ENCODE measurements at places on chromosomes 4 and X. TPM values are rescaled to one million over a fixed set of nuclear protein-coding genes. Genes with fewer than 3 reads are reported as not detected.

DNA sequence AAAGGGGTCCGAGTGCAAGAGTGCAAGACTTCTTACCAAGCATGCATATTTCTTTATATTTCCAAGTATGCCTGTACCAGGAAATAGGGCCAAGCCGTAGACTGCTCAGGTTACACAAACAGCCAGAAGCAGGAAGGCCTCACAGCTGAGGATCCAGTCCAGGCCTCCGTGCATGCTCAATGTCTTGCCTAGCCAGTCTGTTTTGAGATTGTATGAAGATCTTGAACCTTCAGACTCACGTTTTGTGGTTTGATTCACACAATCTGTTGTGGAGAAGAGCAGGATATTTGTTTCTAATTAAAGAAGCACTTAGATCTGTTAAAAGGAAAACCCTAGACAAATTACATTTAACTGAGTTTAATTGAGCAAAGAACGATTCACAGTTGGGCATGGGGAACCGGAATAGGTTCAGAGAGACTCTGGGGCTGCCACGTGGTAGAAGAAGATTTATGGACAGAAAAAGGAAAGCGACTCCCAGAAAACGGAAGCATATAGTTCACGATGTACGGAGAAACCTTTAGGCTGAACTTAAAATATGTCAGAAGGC lies 1.2 kb downstream of the MGST2 start:
- peak; percentile 31 for DNase-seq

DNA sequence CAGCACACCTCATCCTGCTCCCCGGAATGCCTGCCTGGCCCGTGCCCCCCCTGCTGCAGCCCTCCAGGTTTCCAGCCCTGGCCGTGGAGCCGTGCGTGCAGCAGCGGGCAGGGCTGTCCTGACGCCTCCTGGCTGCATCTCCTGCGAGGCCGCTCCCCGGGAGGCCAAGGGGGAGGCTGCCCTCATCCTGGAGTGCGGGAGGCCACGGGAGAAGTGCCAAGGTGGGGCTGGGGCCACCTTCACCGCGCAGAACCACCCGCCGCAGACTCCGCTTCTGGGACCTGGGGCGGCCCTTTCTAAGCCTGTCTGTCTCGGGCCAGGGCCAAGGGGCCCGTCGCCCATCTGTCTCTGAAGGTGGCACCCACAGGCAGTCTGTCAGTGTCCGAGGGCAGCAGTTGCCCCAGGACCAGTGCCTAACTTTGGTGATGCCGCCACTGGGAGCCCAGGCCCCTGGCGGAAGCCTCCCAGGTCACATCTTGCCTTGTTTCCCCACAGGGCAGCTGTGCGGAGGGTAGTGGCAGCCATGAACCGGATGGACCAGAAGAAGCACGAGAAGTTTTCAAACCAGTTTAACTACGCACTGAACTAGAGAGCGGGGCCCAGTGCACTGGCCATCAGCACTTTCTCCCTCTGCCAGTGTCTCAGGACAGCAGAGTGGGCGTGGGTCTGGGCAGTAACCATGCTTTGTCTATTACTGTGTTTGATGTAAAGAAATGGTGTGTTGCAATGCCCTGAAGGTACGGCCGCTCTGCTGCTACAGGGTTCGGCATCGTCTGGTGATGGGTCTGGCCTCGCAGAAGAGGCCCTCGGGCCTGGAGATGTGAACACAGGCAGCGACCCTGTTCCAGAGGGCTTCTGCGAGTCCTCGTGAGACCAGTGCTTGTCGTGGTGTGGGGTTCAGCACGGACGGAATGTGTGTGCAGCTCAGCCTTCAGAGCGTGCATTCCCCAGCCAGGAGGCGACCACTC lies 20.6 kb downstream of the NKX1-1 start:
- no peak for DNase-seq

DNA sequence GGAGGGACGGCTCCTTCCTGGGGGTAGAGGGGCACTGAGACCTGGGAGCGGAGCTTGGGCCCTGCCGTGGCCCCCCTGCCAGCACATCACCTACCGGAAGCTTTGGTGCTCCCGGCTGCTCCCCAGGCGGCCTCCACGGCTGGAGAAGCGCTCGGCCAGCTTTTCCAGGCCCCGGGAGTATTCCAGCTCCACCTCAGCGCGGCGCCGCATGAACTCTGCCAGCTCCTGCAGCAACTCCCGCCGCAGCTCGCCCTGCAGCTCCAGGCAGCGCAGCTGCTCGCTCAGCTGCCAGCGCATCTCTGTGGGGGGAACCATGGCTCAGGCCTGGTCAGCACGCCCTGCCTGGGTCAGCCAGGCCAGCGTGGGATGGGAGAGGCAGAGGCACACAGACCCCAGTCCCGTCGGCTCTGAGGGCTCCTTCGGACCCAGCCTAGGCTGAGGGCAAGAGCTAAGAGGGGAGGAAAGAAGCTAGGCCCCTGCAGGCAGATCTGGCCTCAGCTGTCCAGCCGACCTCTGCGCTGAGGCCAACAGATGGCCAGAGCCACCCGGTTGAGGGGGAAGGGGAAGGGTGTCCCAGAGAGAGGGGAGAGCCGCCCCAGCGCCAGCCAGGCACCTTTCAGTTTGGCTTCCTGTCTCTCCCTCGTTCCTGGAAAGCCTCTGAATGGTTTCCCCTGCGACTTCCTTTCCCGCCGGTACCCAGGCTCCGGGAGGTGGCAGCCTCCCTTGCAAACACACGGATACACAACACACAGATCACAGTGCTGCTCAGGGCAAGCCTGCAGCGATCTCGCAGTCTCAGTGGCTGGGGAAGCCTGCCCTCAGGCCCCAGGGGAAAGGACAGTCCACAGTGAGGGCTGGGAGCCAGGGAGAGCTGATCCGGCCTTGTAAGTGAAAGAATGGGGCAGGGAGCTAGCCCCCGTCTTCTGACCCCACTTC lies 4.3 kb downstream of the ARHGAP4 start:
- DNase-seq: peak; percentile 42

GRCh38 chrX:17053502-17053901 lies 107.0 kb downstream of the REPS2 start:
- DNase-seq: no peak

DNA sequence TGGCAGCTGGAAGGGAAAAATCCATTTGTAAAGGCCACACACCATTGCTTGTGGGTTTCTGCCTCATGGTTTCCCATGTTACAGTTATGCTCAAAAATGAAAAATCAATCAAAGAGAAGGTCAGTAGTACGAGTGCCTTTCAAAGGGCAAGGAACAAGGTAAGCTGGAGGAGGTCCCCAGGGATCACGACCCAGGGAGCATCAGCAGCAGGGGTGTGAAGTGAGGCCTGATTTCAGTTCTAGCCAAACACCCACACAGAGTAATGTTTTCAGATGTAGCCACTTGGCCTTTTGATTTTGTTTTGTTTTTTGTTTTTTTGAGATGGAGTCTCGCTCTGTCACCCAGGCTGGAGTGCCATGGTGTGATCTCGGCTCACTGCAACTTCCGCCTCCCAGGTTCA lies 69.4 kb upstream of the AFAP1 start:
- DNase-seq: no peak

- DNase-seq: no peak
Observed at GRCh38 chr4:81470456-81471297, 1.0 kb downstream of the RASGEF1B start.

GRCh38 chr4:159292137-159292896 lies 189.4 kb downstream of the RAPGEF2 start:
- DNase-seq: no peak

DNA sequence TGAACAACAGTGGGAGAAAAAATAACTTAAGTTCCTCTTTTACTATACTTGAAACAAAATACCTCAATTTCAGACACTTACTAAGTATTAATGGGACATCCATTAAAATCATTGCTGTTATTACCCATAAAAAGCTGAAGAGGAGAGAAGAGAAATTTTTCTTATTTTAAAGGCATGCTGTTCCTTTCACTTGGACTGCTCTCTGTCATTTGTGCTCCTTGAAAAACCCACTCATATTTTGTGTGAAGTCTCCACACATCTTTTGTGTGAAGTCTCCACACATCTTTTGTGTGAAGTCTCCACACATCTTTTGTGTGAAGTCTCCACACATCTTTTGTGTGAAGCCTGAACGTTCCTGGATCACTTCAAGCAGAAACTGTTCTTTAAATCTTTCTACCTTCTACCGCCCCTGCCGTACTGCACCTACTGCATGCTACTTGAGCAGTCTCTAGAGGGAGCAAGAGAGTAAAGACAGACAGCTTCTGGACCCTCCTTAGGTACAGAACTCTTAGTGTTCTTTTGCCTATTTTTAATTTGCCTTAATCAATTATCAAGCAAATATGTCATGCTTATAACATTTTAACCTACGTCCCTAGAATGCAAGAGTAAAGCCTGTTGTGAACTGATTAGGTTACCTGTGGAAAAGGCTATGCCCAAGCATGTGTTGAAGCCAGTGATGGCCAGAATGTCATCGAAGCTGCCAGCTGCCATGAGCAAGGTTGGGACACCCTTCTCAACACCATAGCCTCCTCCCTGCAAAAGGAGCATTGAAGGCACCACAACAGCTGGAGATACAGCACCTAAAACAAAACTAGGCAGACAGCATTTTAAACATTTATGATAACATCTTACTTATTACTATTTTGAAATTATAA lies 27.1 kb upstream of the SLC9B1 start:
- DNase-seq: peak; percentile 30

GRCh38 chr4:69104719-69105275 lies 8.5 kb downstream of the UGT2B7 start:
- no peak for DNase-seq

DNA sequence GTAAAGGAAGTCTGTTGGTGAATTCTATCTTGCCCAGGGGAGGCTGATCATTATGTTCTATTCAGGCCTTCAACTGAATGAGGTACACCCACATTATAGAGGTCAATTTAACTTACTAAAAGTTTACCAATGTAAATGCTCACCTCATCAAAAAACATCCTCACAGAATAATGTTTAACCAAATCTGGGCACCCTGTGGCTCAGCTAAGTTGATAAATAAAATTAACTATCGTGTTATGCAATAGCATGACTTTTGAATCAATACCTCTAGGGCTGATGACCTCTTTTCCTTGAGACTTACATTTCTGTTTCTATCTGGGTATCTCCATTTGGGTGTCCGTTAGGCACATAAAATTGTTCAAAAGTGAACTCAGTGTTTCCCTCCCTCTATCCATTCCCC lies 203.1 kb downstream of the TEX13C start:
- no peak for DNase-seq

- DNase-seq: no peak
Observed at GRCh38 chr4:90824266-90825150, 697.3 kb downstream of the CCSER1 start.

GRCh38 chrX:150616179-150616862 lies 47.9 kb downstream of the MTM1 start:
- no peak for DNase-seq

The CFAP97 gene
- total RNA-seq: 15.3 TPM

The RADX gene
- total RNA-seq: not detected

The IL1RAPL2 gene
- total RNA-seq: not detected

The CNKSR2 gene
- total RNA-seq: not detected

The MAGEB6 gene
- total RNA-seq: 0.05 TPM

Data from M059J (cell line).